ENCODE measurements at places on chromosomes 1 and 21.

DNA sequence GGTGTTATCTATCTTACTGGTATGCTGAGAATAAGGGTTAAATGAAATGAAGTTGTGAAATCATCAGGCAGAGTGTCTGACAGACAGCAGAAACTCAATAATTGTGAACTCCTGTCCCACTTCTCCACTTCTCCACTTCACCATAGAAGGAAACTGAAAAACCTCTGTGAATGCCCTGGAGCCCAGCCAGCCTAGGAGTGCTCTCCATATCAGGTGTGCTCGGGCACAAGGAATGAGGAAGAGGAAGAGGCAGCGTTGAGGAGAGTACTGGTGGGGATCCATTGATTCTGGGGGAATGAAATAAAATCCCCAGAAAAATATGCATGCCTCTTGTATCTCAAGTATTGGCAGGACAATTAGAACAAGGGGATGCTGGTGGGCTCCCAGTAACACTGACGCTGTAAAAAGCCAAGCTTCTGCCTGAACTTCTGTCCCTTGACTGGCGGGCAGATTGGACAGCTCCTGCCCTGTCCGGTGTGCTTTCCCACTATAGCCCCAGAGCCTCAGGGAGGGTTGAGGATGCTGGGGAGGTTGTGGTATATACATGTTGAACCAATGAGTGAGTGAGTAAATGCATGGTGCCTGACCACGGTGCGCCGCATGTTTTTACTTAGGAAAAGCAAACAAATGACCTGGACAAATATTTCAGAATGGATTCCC, 47.7 kb downstream of the NMNAT2 start:
- DNase-seq: no peak

- DNase-seq: no peak
Measured at GRCh38 chr1:36588972-36589371, 106.3 kb upstream of the CSF3R start.

GRCh38 chr1:21232044-21232443, 55.3 kb upstream of the EIF4G3 start:
- no peak for DNase-seq

DNA sequence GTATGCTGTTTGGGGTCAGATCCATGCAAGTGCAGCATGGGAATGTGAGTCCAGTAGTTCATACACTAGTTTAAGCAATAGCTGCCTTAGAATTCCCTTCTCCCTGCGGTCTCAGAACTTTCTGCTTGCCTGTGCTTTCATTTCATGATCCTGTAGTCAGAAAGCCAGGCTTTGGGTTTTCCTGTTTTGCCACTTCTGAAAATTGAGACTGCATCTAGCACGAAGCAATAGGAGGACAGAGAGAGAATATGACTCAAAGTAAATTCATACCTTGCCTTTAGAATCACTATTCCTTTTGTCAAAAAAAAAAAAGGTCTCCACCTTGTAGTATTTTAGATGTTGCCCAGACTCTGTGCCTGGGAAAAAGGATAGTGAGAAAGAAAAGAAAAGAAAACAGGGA, 161.2 kb upstream of the SNX7 start:
- DNase-seq: no peak

- DNase-seq: no peak
Measured at GRCh38 chr1:60918867-60919266, 163.5 kb upstream of the NFIA start.

DNA sequence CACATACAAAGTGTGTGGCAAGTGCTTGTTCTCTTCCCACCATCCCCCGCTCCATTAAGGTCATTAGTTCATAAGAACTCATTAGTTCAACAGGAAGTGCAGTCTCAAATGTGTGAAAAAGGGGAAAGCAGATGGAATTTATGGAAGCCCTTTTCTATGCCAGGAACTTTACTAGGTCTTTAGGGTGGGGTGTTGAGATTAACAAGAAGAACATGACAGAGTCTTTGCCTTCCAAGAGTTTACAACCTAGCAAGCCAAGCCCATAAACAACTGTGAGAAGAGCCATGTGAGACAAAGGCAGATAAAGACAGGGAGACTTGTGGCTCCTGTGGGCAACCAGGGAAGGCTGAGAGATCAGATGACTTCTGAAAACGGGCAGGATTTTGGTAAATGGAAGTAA, 21.4 kb downstream of the PLEKHA6 start:
- DNase-seq: no peak

DNA sequence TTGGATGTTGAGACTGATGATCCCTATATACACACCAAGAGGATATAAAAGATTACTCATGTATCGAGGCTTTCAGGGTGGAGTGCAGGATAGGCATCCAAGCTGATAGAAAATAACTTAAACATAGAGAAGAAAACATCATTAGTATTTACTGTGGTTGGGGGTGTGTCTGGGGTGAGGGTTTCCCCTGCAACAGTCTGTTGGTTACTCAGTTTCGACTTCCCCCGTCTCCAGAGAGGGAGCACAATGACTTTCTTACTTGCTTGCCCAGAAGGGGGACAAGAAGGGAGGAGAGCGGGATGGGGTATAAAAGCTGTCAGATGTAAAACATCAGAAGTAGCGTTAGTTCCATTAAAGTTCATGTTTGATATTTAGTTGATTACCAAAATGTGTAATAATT, 717.4 kb upstream of the ZP4 start:
- no peak for DNase-seq

All from NCI-H774 (cell line).